ENCODE measurements at places on chromosomes 6 and 20. TPM values are rescaled to one million over a fixed set of nuclear protein-coding genes. Genes with fewer than 3 reads are reported as not detected.

The CDH26 gene
- total RNA-seq: 0.47 TPM

The ZNF334 gene
- 2.0 TPM for total RNA-seq

GRCh38 chr6:105867821-105868220, 218.3 kb upstream of the PRDM1 start:
- no peak for DNase-seq

- DNase-seq: peak; percentile 64
Measured at GRCh38 chr20:63025534-63026331, 19.0 kb upstream of the BHLHE23 start.

DNA sequence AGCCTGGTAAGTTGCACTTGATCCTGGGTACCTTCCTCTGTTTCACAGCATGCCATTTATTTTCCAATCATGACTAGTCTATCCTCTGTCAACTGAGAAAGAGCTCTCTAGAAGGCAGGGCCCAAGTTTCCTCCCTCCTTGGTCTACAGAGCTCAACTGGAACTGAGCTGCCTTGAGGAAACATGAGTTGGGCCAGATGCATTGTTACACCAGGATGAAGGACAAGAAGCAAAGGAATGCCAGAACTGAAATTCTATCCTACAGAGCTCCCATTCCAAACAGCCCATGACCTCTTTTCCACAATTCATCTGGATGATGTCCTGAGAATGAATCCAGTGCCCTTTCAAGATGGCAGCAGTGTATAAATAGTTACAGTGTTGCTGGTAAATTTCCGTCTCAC, 66.7 kb upstream of the E2F3 start:
- no peak for DNase-seq

DNA sequence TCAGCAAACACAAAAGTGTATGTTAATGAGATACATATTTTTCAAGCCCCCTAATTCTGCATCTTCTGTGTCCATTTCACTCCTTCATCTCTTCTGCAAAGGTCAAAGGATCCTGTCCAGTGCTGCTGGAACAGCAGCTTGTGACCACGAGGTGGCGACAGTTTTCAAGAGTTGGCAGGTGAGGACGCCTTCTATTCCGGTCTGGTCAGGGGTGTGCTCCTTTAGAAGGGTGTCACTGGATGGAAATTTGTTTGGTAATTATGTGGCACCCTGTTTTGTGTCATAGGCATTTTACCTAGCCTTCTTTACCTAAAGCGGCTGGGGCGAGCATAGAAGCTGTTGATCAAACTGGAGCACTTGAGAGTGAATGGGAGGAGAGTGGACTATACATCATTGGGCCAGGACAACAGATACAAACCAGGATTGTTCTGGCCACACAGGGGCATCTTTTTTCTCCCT, 32.9 kb upstream of the ERVFRD-1 start:
- peak; percentile 93 for DNase-seq

The SLC26A8 gene
- not detected for total RNA-seq

The AFDN gene
- 42.2 TPM for total RNA-seq

- DNase-seq: no peak
Measured at GRCh38 chr6:153028286-153028685, 25.8 kb upstream of the MTRF1L start.

DNA sequence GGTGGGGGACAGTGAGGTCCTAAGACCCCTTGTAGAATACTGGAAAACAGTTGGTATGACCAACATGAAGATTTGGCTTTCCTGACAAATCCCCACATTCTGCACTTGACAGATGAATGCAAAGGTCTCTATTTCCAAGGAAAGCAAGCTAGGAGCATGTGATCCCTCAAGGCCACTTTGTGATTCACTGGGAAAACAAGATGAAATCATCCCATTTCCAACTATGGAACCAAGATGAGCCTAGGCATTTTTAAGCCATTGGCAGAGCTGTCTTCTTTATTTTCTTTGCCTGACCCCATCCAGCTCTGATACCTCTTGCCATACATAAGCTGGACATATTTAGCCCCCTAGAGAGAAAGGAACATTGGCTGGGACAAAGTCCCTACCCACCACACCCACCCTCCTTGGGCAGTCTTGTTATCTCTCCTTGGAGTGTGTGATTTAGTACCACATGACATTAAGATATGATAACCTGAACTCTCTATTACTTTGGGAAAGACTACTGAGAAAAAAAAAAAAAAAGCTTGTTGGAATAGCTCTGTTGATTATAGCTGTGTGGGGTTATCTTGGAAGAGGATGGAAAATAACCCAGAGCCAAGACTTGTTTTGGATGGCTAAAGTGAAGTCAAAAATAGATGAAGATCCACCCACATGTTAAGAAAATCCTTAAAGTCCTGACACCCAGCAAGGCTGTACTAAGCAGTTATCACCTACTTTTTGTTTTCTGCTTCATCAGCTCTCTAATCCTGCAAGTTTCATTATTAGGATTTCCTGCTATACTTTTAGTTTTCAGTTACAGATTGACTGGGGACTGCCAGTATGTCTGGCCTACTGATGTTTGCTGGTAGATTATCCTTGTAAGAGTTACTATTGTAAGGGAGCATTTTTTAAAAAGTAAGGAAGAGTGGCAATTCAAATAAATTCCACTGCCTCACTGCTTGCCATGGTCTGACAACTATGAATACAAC, 90.1 kb upstream of the PREP start:
- no peak for DNase-seq

- no peak for DNase-seq
Measured at GRCh38 chr6:146189131-146189530, 160.3 kb downstream of the GRM1 start.

Data from activated CD4-positive, alpha-beta T cell treated with anti-CD3 and anti-CD28 coated beads, Interleukin-2, amount 10 ng/mL, durations not matched to agents 24 days and 14 days (primary cell).